DMS79 (cell line): ENCODE measurements at places on chromosomes 1 and 21.

GRCh38 chr1:55658917-55659316, 443.8 kb upstream of the USP24 start:
- DNase-seq: no peak

GRCh38 chr1:27475720-27476119, 14.2 kb downstream of the WASF2 start:
- no peak for DNase-seq

GRCh38 chr1:34268311-34268954, 91.7 kb downstream of the C1orf94 start:
- no peak for DNase-seq

DNA sequence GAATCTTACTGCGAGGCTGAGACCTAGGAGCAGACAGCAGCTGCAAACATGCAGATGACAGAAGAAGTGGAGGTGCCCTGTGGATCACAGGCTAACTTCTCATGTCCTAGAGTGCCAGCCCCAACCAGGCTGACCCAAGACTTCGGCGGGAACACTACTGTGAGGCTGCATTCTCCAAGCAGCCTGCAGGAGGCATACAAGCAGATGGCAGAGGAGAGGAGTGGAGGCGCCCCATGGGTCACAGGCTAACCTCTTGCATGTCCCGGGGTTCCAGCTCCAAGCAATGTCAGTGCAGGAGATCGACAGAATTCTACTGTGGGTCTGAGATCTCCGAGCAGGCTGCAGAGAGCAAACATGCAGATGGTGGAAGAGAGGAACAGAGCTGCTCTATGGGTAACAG, 98.1 kb upstream of the ZNF678 start:
- DNase-seq: no peak

GRCh38 chr1:113691184-113691583, 68.1 kb downstream of the PHTF1 start:
- DNase-seq: no peak

DNA sequence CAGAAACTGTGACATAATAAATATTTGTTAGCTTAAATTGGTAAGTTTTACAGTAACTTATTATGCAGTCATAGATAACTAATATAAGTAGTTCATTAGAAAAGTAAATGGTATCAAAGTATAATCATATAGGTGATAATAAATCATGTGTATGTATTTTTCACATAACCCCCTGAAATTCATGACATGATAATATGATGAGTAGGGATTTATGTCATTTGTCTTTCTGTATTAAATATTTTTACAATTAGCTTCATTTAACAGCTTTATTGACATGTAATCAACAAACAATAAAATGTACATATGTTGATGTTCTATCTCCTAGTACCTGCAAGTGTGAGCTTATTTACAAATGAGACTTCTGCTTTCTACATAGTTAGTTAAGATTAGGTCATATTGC, 9.8 kb upstream of the FCGR2A start:
- DNase-seq: no peak

GRCh38 chr1:68107771-68108170, 57.3 kb upstream of the DIRAS3 start:
- DNase-seq: no peak

- no peak for DNase-seq
These were observed 186.1 kb upstream of the MAP1LC3C start for GRCh38 chr1:242184955-242185354.

DNA sequence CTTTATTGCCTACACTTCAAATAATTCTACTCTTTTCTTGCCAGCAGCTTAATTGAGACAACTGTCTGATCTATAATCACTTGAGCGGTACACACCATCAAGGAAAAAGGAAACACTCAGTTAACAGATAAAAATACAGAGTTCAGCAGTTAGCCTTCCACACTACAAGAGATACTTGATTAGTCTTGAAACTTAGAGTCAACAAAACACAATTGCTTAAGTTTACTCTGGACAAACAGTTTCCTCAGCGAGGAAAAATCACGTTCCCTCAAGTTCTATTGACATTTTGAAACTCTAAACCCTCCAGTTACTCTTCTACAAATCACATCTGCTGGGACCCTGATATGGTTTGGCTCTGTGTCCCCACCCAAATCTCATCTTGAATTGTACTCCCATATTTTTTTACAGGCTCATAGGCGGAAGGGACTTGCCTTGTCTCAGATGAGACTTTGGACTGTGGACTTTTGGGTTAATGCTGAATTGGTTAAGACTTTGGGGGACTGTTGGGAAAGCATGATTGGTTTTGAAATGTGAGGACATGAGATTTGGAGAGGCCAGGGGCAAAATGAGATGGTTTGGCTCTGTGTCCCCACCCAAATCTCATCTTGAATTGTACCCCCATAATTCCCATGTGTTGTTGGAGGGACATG, 140.4 kb downstream of the CDC7 start:
- DNase-seq: no peak
